ENCODE measurements at places on chromosomes 6 and 20.

- no peak for DNase-seq
These were observed 369.9 kb downstream of the CDH26 start for GRCh38 chr20:60327971-60328660.

- no peak for DNase-seq
These were observed 111.5 kb downstream of the ARHGAP18 start for GRCh38 chr6:129598244-129599187.

- DNase-seq, result no peak
These were observed 215.3 kb upstream of the SUPT3H start for GRCh38 chr6:45592991-45593390.

DNA sequence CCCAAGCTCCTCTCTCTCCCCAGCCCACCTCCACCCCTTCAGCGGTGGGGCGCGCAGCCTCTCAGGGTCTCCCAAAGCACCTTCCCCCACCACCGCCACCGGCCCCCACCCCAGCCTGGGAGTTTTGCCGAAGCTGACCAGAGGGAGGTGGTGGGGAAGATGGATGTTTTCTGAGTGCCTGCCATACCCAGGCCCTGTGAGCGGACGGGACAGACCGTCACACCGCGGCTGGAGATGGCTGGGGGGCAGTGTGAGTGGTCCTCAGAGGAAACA, 5.7 kb downstream of the C20orf204 start:
- DNase-seq, result no peak

DNA sequence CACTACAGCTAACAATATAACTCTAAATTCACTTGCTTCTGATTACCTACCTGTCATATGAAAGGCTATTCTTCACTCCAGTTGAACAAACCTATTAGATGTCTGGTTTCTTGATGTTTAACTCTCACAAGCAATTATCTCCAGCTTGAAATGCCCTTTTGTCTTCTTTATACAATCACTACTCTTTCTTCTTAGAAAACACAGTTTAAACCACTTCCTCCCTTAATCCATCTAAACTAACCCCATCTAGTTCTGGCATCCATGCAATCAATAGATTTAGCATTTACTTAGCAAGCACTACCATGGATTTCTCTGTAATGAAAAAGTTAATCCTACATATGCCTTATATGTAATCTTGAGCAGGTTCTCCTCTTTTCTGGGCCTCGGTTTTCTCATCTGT, 127.3 kb downstream of the ATXN1 start:
- DNase-seq, result no peak

- DNase-seq, result no peak
These were observed 119.3 kb downstream of the RNF144B start for GRCh38 chr6:18506382-18507017.

GRCh38 chr6:117955684-117956256, 48.7 kb downstream of the SLC35F1 start:
- DNase-seq, result no peak

DNA sequence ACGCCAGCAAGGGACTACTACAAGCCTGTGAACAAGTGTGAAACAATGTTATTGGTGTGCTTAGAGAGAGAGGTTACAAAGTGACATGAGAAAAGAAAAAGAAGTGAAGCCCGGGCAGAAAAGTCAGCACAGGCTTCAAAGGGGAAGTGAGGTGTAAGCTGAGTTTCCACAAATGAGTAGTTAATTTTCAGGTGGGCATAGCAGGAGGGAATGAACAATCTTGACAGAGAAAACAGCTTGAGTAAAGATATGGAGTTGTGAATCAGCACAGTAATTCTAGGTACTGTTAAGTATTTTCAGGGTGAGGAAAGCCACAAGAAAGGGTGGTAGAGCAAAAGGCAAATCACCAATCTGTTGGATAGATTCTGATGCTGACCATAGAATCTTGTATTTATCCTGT, 4.3 kb downstream of the KCNQ5 start:
- no peak for DNase-seq

- no peak for DNase-seq
These were observed 78.8 kb upstream of the CDH4 start for GRCh38 chr20:61173267-61173666.

- DNase-seq, result no peak
These were observed 17.3 kb downstream of the TREM1 start for GRCh38 chr6:41269166-41269565.

DNA sequence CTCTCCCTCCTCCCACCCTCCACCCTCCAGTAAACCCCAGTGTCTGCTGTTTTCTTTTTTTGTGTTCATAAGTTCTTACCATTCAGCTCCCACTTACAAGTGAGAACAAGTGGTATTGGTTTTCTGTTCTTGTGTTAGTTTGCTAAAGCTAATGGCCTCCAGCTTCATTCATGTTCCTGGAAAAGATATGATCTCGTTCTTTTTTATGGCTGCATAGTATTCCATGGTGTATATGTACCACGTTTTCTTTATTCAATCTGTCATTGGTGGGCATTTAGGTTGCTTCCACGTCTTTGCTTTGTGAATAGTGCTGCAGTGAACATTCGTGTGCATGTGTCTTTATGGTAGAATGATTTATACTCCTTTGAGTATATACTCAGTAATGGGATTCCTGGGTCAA, 42.7 kb upstream of the KCNG1 start:
- DNase-seq, result no peak

DNA sequence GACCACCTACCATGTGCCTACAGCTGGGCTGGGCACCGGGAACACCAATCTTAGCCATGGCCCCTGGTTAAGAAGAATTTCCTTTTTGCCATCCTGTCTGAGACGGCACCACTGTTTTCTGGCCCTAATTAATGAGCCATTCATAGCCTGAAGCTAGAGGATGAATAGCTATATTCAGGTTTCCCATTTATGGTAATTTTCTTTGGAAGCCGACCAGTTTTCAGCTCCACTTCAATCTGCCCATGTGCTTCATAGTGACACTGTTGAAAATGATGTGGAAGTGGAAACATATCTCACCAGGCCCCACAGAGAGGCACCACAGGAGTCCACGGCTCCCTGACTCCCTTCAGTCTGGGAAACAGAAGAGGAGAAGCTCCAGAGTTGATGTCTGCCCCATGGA, 22.6 kb upstream of the ULBP3 start:
- no peak for DNase-seq

- no peak for DNase-seq
These were observed 63.8 kb upstream of the GPR31 start for GRCh38 chr6:167221400-167222201.

- no peak for DNase-seq
These were observed 92.4 kb downstream of the SCML4 start for GRCh38 chr6:107731422-107732319.

- DNase-seq, result no peak
These were observed 254.9 kb downstream of the PRL start for GRCh38 chr6:22041797-22042480.

GRCh38 chr6:11023032-11023431, 21.1 kb downstream of the ELOVL2 start:
- no peak for DNase-seq

- DNase-seq, result no peak
These were observed 38.0 kb downstream of the HMGCLL1 start for GRCh38 chr6:55541024-55541423.

DNA sequence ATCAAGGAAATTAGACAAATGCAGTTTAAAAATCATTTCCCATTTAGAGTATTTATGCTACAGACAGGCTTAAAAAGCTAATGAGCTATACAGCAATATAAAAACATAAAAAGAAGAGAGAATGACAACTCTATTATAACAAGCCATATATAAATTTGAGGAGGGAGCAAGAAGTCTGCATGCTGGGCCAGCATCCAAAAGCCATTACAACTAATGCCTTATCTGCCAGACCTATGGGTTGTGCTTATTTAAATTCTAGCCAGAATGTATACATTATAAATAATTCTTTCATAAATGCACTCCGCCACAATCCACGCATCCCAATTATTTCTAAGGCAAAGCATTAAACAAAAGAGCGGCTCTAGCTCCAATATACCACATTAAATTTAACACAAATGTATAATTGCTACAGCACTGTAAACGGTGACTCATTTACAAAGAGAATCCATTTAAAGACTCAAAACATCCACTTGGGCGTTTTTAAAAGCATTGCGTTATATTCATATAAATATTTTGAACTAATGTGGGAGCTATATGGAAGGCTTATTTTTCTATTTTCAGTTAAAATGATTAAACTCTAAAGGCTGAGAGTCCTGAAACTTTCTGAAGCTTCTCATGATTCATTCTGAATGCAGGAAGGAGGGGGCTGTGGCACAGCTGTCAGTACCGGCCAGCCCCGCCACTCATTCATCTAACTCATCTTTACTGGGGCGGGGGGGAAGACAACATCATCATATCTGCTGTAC, 37.7 kb upstream of the RAB22A start:
- DNase-seq, result no peak

DNA sequence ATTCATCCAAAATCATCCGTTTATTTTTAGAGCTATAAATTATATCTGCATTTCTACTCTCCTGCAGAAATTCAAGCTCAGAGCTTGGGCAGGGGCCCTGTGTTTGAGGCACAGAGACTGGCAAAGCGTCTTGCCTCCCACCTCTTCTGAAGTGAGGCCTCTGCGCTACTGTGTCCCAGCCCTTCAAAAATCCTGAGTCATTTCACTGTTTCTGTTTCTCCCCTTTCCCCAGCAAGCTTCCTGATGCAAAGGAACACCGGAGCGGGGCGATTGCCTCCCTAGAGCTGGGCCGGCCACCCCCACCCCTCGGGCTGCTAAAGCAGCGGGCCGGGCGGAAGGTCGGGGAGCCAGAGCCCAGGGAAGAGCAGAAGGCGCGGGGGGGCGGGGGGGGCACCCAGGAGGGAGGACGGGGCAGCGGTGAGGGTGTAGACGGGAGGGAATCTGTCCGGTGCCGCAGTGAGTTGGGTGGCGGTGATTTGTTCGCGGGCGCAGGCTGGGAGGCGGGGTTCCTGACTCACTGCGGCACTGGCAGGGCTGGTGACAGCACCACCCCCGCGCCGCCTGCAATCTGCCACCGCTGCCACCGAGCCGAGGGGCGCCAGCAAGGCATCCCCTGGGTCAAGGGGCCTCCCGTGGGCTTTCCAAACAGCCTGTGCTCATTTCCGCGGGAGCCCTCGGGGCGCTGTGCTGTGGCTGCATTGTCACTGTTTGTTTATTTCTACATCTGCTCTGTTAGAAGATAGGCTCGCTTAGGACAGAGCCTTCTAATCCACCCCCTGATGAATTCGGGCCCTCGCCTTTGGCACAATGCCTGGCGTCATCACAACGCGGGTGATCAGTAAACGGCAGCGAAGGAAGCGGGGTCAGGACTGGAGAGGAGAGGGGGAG, 46.5 kb upstream of the SNAP25 start:
- DNase-seq, result no peak

DNA sequence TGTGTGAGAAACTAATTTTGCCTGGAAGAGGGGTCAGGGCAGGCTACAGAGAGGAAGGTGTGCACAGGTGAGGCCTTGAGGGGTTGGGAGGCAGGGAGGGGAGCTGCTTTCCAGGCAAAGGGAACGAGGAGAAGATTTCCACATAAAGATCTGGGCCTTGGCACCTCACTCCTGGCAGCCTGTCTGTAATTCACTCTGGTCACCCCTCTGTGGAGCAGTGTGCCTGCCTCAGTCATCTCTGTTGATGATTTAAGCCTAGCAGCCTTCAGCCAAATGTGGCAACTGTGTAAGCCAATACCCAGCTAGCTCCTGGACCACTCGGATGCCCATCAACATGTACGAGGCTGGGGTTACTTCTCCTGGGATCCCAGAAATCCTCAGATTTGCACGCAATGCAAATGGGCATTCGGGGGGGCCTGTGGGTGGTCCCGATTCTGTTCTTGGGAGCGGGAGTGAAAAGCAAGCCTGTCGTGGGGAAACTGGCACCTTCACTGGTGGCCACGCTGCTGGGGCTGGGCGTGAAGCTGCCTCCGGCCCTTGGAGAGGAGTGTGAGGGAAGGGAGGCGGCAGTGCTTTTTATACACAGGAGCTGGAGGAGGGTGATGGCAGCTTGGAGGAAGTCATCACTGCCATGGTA, 360.4 kb downstream of the ZFAND3 start:
- no peak for DNase-seq

DNA sequence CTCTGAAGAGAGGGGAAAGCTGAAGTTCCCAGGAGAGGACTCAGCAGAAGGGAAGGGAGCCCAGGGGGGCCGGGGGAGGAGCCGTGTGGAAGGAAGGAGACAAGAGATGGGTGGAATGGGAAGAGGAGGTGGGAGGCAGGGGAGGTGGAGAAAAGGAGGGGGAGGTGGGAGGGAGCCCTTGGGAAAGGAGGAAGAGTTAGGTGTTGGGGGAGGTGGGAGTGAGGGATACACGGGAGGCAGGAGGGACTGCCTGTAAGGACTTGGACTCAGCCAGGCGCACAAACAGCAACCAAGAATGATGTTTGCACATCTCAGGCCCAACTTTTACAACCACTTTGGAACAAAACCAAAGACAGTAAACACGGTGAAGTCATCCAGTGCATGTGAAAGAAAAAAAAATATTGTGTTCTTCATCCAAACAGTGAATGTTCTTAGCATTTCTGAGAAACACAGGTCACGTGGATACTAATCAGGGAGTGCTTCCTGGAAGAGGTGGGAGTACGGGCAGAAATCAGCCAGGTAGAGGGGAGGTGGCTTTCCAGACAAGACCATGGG, 17.4 kb upstream of the LSM14B start:
- no peak for DNase-seq

- no peak for DNase-seq
These were observed 13.3 kb downstream of the GRM4 start for GRCh38 chr6:34132486-34133185.

DNA sequence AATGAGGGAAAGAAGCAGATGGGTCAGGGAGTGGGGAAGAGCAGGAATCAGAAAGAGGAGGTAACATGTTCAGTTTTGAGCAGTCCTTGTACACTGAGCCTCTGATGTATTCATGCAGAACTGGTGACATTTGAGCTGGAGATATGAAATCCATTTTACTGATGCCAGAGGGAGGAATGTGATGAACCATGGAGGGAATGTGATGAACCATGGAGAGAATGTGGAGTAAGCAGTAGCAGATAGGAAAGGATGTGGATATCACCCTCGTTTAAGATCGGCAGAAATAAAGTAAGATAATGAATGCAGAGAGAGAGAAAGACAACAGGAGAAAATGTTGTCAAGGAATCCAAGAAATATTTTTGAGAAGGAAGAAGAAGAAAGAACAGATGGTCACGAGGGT, 231.6 kb downstream of the TBXT start:
- no peak for DNase-seq

- DNase-seq, result no peak
These were observed 2.8 kb downstream of the FOXS1 start for GRCh38 chr20:31842471-31843157.

DNA sequence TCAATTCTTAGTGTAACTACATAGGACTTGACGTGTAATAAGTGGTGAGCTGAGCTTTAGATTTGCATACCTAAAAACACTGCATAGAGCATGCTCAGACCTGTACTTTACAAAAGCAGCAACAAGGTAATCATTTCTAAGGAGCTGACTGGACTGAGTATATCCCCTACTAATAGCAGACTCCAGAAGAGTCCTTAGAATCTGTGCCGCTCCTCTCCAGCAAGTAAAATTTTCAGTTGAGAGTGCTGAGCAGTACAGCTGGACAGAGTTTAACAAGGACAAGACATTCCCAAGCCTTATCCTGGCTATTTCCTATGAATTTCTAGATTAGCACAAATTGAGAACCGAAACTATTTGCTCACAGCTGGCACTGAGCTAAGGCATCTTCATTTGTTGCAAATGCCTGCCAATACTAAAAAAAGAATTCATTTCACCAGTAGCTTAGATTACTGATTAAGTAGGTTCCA, 26.1 kb upstream of the KLHL31 start:
- DNase-seq, result no peak

All from stimulated activated CD8-positive, alpha-beta memory T cell treated with anti-CD3 and anti-CD28 coated beads, Interleukin-7, amount 100 ng/mL, for 1 hour (primary cell).